ENCODE measurements at places on chromosomes 1 and 21. TPM values are rescaled to one million over a fixed set of nuclear protein-coding genes. Genes with fewer than 3 reads are reported as not detected.

Gene AIRE
- total RNA-seq, result 0.11 TPM

Gene FAAH
- 17.2 TPM for total RNA-seq

Gene GRIK1
- not detected for total RNA-seq

Gene ABCA4
- total RNA-seq, result 0.06 TPM

GRCh38 chr1:111876631-111877030 is 112.8 kb downstream of the KCND3 start:
- no peak for DNase-seq

- DNase-seq, result no peak
Observed at GRCh38 chr1:88612773-88613172, 71.3 kb upstream of the PKN2 start.

GRCh38 chr1:79375352-79375751 is 368.8 kb upstream of the ADGRL4 start:
- no peak for DNase-seq

GRCh38 chr1:45446950-45447672 is 43.9 kb downstream of the TESK2 start:
- no peak for DNase-seq

DNA sequence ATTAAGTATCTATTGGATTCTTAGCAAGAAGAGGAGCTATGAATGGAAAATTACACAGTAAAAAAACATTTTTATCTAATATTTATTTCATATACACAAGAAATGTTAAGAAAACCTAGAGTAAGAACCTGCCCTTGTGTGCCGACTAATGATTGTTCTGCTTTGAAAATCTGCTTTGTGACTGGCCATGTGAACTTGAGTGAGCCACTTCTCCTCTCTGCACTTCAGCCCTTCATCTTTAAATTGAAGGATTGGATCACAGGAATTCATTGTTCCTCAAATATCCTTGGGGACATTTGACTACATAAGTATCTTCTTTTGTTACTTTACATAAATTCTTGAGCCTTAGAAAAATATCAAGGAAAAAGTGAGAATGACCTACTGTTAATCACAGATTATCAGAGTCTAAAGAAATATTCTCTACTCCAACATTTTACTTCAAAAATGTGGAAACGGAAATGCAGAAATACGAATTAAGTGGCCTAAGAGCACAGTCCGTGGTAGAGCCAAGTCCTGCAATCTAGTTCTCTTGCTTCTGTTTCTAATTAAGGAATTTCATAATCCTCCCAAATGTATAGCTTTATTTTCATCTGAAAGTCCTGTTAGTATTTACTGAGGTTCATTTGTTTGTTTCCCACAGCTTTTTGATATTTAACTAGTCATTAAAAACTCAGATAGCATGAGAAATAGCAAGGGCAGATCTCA is 46.3 kb upstream of the SAMSN1 start:
- no peak for DNase-seq

All from right cardiac atrium (tissue), 5 donors.